ENCODE measurements at places on chromosomes 13 and 19.
A peak's percentile ranks its signal among the peaks of the same experiment; 100 is the strongest.

GRCh38 chr13:98476106-98476505, 100.8 kb downstream of the STK24 start:
- no peak for ATAC-seq

- ATAC-seq: peak; percentile 5
These were observed 551 bp downstream of the FZR1 start for GRCh38 chr19:3506384-3507340.

DNA sequence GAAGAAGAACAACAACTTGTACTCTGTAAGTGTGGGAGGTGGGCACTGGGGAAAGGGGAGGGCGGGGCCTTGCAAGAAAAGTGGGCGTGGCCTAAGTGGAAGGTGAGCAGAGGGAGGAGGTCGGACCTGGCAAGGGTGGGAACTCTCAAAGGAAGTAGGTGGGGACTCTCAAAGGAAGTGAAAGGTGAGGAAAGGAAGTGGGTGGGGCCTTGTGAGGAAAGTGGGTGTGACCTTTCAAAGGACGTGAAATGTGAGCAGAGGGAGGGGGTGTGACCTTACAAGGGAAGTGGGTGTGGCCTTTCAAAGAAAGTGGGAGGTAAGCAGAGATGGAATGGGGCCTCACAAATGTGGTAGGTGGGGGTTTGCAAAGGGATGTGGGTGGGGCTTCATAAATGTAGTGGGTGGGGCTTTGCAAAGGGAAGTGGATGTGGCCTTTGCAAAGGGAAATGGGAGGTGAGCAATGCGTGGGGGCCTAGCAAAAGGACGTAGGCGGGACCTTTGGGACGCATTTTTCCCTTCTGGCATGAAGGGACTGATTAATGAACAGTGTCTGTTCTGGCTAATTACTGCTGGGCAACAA, 25.9 kb downstream of the ACSBG2 start:
- peak; percentile 64 for ATAC-seq

DNA sequence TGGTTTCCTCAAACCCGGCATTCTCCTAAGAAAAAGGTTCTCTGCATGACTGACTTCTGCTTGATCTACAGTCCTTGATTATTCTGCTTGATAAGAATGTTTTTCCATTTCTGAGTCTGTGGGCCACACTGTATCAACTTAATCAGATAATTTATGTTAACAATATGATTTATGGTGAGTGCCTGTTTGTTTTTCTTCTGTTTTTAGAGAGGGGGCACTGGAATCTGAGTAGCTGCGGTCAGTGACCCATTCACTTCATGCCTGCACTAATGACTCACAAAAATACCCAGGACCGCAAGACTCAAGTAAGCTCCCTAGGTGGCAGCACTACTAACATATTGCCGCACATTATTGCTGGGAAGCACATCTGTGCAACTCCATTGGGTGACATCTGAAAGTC, 542.3 kb upstream of the ATXN8OS start:
- ATAC-seq: no peak

DNA sequence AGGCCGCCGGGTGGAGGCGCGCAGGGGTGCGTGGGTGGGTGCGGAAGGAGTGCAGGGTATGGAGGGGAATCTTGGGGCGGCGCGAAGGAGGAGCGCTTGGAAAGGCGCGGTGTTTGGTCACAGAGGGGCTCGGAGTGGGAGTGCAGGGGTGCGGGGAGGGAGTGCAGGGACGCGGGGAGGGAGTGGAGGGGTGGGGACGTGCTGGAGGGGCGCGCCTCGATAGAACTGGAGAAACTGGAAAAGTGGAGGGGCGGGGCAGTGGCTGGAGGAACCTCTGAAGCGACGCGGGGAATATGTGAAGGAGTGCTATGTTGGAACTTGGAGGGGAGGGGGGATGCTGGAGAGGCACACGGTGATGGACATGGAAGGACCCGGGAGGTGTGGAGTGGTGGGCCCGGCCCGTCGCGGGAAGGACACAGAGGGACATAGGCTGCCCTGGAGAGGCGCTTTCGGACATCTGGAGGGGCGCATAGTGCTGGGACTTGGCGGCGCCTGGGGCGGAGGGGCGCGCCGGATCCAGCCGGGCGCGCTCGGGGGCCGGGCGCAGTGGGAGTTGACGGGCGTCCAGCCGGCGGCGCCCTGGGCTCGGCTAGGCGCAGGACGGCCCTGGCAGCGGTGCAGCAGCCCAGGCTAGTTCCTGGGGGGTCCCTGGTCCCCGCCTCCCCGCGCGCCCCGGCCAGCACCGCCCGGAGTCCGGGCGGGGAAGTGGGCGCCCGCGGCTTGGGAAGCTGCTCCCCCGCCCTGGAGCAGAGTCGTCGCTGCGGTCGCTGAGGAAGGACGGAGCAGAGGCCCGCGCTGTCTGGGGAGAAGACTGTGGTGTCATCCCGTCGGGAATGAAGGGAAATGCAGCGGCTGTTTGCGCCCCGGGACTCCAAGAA, 20.8 kb upstream of the SGCG start:
- ATAC-seq: peak; percentile 71
